ENCODE measurements at places on chromosomes 11 and 22.

- DNase-seq, result peak; percentile 18
Measured at GRCh38 chr11:13238879-13239514, 38.6 kb upstream of the BMAL1 start.

GRCh38 chr11:17266781-17267180, 9.8 kb upstream of the NUCB2 start:
- no peak for DNase-seq

- no peak for DNase-seq
Measured at GRCh38 chr11:77793972-77794371, 26.6 kb downstream of the RSF1 start.

DNA sequence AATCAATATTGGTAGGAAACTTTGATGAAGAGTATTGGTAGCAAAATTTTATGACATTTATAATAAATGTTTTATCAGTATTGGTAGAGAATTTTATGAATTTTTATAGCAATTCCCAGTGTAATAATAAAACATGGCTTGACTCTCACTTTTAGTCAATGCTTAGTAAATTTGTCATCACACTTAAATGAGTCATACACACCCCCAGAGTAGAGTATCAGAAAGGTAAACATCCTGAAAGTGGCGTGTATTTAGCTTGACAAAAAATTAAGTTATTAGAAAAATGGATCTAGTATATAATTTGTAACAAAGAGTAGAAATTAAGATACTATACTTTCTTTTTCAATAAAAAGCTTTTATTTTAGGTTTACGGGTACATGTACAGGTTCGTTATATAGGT, 2.6 kb downstream of the MS4A3 start:
- no peak for DNase-seq

GRCh38 chr11:109329716-109330115, 92.3 kb upstream of the C11orf87 start:
- DNase-seq, result no peak

DNA sequence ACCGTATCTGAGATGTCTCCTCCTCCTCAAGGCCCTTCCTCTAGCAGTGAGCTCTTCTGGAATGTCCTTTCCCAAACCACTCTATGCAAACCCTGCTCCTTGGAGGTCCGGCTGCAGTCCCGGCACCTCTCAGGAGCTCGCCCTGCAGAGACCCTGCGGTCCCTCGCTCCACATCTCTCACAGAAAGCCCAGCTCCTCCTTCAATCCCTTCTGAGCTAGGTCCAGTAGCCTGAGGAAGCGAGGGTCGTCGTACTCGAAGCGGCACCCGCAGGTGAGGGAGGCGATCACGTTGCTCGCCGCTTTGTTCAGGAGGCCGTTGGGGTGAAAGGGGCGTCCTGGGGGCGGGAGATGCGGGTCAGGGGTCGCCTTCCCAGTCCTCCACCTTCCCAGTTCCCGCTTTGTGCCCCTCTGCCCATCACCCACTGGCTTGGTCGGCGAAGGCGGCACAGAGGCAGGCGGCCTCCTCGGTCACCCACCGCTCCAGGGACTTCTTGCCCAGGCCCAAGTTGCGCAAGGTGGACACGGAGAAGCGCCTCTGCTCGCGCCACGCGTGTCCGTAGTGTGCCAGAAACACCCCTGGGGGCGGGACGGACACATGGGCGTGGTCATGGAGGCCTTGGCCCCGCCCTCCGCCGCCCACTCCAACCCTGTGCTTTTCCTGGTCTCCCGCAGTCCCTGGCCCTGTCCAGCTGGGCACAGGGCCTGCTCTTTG, 21.5 kb upstream of the CYP2D6 start:
- DNase-seq, result no peak

- no peak for DNase-seq
Measured at GRCh38 chr11:130504317-130504716, 55.9 kb downstream of the ADAMTS15 start.

GRCh38 chr11:45289369-45289768, 3.2 kb upstream of the SYT13 start:
- no peak for DNase-seq

DNA sequence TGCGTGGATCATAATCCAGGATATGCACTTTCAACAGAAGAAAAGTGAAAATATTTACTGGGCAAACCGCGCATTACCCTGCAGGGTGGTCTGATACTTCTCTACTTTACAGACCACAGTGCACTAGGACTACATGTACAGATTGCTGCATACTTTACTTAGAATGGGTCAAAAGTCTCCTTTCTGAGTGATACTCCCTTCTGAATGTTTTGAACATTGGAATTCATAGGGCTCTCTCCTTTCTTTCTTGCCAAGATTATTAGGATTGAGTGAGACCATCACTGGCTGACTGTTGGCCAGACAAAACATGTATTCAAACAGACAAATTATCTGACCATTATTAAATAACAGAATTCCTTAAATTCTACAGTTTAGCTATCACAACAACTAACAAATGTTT, 6.6 kb upstream of the FIBIN start:
- no peak for DNase-seq

DNA sequence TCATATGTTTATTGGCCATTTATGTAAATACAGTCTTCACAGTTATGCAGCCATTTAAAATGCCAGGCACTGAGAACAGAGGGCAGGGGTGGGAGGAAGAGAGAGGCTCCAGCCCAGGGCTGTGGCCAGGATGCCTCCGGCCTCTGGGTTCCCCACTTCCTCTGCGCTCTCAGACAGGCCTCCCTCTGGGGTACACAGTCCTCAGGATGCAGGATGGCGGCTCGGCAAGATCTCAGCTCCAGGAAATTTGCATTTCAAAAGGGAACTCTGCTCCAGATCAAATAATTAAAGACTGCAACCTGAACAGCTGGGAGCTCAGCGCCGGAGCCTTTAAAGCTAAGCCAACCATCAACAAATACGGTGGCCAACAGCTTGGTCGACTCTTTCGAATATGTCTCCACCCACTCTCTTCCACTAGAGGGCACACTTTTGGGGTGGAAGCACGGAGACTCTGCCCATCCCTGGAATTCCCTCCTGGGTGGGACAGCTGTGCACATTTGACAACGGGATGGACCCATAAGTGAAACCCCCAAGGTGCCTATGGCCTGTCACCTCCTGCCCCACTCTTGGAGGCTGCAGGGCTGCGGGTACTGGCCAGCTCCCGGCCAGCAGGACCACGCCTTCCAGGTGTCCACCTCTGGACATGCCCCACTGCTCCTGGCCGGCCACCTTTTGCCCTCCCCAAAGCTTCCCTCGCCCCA, 1044.7 kb downstream of the BRD1 start:
- DNase-seq, result no peak

DNA sequence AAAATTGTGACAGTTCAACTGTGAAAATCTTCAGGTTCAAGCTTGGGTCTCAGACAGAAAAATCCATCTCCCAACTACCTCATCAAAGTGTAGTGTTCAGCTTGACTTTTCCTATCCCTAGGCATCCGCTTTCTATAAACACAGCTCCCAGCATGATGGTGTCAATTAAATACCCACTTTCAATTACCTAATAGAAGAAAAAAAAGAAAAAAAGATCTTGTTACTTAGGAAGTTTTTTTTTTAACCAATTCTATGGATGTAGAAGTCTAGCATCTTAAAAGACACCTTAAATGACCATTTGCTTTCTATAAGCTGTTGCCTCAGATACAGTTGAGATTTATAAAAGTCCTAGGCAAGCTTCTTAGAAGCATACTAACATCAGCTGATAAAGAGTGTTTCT, 244.1 kb upstream of the MTNR1B start:
- no peak for DNase-seq

DNA sequence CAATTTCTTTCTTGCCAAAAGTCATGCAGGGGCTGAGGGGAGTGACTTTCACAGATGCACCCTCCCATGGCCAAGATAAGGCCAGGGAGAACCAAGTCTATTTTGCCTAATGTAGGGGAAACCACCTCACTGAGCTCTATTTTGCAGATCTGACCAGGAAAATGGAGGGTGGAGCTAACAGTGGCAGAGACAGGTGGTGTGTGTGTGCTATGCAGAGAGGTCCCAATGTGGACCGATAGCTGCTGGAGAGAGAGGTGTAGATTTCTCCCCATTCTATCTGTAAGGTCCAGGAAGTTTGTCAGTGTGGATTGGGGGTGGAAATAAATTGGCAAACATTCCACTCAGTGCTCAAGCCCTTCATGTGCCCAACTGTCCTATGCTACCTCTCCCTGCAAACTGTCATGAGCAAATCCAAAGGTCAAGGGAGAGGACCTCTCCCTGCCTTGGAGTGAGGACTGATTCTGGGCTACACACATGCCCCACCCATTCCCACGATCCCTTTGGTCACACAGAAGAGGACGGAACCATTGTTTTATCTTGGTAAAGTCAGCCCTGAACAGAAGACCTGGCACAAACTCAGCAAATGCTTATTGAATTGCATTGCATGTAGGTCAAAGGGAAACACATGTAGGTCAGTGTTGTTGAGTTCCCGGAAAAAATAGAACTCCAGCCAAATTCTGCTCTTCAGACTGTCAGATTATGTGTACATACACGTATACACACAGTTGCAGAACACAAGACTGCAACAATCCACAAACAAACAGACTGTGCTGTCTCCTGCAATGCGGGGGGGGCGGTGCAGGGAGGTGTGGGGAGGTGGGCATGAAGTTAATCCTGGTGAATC, 65.9 kb downstream of the C11orf58 start:
- no peak for DNase-seq

DNA sequence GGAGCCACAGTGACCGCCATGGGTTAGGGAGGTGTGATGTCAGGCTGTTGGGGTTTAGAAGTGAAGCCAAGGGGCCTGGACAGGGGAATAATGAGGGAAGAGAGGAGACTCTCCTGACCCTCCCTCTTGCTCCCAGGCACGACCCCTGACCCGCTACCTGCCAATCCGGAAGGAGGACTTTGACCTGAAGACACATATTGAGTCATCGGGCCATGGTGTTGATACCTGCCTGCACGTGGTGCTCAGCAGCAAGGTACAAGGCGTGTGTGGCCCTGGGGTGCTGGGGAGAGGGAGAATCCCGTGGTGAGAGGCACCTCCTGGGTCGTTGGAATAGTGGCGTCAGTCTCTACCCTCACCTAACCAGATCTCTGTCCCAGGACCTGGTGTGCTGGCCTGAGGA, 29.5 kb downstream of the TREH start:
- DNase-seq, result no peak

DNA sequence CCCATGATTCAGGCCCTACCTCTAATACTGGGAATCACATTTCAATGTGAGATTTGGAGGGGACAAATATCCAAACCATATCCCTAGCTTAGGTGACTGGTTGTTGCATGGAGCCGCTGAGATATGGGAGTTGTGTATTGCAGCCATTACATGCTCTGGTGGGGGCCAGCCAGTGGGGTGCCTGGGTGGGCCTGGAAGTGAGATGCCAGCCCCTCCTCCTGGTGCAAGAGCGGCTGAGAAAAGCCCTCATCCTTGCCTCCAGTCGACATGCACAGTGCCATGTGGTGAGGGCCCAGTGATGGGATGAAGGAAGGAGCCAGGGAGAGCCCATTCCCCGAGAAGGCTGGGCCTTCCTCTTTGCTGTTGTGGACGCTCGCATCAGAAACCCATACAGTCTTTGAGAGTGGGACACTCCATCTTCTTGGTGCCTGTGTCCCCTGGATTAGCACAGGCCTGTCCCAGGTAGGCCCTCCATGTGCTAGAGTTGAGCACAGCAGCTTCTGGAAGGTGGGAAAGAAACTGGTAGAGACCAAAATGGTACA, 1043.0 kb downstream of the TBC1D22A start:
- DNase-seq, result no peak

- DNase-seq, result no peak
Measured at GRCh38 chr22:28864878-28865596, 18.3 kb upstream of the ZNRF3 start.

DNA sequence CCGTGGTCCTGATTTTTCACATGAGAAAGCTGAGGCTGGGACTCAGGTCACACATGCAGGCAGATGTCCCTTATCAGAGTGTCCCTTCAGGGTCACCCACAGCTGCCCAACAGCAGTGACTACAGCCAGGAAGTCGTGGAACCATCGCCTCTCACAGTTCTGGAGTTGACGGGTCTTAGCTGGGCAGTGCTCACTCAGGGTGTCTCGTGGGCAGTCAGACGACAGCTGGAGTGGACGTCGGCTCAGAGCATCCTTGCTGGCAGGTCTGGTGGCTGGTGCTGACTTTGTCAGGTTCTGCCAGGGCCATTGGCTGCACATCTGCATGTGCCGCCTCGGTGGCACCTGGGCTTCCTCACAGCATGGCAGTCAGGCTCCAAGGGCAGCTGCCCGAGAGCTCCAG, 35.6 kb upstream of the TH start:
- no peak for DNase-seq
